ENCODE measurements at places on chromosomes 11 and 22. TPM values are rescaled to one million over a fixed set of nuclear protein-coding genes. Genes with fewer than 3 reads are reported as not detected.

The OR2AT4 gene
- total RNA-seq: not detected

The ASCL2 gene
- 0.82 TPM for total RNA-seq

DNA sequence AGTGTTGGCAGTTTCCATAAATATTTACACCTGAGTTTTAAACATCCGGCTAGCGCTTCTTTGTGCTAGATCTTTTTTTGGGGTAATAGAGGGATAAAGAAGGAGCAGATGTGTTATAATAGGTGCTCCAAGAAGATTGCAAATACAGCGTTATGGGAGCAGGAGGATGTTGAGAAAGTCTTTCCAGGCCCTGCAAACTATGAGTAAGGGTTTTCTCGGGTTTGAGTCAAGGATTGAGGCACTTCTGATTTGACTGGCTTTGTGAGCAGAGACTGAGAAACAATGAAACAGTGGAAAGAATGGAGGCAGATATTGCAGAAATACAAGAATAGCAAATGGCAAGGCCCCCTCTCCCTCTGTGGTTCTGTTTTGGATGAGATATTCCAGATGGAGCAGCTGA lies 155.0 kb upstream of the TIMP3 start:
- no peak for DNase-seq

The EIF3M gene
- total RNA-seq: 148 TPM

DNA sequence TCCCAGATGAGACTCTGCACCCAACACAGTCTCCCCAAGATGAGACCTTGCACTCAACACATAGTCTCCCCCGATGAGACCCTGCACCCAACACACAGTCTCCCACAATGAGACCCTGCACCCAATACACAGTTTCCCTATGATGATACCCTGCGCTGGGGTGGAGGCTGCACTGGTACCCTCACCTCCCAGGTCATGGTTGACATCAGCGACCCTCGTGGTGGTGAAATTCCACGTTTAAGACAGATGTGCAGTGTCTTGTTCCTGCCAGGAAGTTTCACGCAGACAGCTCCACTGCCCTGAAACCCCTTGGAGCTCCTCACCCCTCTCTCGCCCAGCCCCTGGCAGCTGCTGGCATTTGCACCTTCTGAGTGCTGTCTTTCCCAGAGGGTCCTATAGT lies 9.5 kb downstream of the MUC5AC start:
- no peak for DNase-seq

DNA sequence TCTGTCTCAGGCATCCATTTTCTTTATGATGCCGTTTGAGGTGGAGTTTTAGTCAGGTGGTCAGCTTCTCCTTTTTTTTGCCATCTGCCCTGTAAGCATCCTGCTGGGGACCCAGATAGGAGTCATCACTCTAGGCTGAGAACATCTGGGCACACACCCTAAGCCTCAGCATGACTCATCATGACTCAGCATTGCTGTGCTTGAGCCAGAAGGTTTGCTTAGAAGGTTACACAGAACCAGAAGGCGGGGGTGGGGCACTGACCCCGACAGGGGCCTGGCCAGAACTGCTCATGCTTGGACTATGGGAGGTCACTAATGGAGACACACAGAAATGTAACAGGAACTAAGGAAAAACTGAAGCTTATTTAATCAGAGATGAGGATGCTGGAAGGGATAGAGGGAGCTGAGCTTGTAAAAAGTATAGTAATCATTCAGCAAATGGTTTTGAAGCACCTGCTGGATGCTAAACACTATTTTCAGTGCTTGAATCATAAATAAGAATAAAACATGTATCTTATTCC lies 10.9 kb upstream of the HBE1 start:
- DNase-seq: peak; percentile 23

DNA sequence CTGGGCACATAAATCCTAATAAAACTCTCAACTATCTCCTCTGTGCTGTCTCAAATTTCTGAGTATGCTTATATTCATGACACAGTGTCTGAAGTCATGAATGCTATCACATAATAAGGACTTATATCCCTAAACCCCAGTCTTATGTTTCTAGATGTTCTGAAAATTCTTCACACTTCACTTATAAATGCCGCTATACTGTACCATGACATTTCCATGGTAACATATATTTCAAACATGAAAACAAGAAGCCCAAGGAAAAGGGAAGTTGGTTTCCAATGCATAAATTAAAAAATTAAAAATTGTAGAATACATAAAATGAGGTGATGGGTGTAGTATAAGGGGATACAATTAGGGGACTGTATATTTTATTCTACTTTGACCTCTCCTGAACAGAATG lies 11.7 kb downstream of the GVQW3 start:
- no peak for DNase-seq

- DNase-seq: no peak
Measured at GRCh38 chr22:28105413-28105812, 186.4 kb upstream of the PITPNB start.

DNA sequence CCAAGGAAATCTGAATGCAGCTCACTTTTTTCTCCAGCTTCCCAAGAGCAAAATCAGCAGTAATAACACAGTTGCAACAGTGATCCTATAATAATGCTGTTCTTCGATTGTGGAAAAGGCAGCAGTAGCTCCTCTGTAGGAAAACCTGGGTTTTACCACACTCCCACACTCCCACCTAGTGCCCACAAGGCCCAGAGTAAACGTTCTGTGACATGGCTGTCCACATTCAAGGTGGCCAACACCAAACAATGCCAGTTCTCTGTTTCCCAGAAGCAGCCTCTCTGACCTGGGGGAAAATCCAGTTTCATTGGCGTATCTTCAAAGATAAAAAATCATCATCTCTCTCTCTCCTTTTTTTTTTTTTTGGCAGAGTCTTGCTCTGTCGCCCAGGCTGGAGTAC lies 40.2 kb downstream of the WT1 start:
- DNase-seq: no peak

- no peak for DNase-seq
Measured at GRCh38 chr11:12768726-12769673, 94.8 kb downstream of the TEAD1 start.

DNA sequence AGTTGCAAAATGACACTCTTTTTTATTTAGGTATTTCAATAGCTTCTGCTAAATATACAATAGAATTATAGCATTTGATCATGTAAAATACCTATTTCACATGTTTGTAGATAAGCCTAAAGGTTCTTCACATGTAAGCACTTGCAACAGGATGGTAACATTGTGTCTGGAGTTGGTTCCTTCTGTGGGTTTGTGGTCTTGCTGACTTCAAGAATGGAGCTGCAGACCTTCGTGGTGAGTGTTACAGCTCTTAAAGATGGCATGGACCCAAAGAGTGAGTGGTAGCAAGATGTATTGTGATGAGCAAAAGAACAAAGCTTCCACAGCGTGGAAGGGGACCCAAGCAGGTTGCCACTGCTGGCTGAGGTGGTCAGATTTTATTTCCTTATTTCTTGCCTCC lies 246.4 kb upstream of the PDGFD start:
- DNase-seq: no peak

- no peak for DNase-seq
Measured at GRCh38 chr11:113862435-113862834, 12.9 kb downstream of the USP28 start.

DNA sequence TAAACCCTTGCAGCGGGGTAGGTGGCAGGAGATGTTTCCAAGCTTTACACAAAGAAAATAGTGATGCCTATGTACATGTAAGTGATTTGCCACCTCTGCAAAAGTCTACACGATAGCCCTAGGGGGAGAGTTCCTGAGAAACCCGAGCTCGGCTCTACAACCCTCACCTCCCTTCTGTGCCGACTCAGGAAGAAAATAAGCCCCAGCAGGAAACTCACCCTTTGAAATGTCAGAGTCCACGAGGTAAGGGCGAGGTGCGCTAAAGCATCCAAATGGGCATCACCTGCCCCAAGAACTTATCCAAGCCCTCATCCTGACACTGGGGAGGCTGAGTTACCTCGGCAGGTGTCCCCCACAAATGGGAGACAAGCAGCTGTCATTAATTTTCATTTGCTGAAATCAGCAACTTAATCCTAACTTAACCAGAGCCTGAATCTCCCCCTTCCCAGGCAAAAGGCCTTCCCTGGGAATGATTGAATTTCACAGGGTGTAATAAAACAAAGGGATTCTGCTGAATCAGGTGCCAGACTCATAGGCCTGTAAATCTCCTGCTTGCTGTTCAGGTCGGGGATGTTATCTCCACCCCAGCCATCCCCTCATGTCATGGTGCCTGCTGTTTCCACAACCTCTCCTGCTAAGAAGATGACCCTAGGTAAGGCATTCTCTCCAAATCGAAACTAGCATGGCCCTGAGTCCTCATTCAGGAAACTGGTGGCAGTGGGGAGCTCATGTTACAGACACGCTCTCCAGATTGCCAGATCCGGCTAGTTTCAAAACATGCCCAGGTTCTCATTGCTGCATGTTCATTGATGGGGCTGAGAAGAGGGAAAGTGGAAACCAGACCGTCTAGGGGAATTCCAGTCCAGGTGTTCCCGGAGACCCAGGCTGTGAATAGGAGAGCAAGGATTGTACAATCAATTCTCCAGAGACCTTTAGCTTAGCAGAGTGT lies 105.3 kb upstream of the KIRREL3 start:
- no peak for DNase-seq

DNA sequence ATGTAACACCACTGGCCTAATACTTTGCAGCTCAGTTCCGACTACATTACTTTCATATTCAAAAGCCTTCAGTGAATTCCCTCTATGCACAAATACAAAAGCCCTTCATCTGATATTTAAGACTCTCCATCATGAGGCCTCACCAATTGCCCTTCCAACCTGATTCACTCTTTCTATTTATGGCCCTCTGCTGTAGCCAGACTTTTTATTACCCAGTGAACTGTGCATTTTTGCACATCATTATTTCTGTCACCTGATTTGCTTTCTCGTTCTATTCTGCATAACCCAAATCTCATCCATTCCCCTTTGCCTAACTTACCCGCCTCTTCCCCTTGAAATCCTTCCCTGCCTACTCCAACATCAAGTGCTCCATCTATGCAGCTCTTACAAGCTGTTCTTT lies 78.3 kb downstream of the BBOX1 start:
- DNase-seq: no peak

- no peak for DNase-seq
Measured at GRCh38 chr11:12936200-12936599, 72.9 kb upstream of the RASSF10 start.

Data from frontal cortex (tissue), 4 donors.